Femur (tissue), 1 donor: ENCODE measurements at places on chromosomes 3 and 15.

DNA sequence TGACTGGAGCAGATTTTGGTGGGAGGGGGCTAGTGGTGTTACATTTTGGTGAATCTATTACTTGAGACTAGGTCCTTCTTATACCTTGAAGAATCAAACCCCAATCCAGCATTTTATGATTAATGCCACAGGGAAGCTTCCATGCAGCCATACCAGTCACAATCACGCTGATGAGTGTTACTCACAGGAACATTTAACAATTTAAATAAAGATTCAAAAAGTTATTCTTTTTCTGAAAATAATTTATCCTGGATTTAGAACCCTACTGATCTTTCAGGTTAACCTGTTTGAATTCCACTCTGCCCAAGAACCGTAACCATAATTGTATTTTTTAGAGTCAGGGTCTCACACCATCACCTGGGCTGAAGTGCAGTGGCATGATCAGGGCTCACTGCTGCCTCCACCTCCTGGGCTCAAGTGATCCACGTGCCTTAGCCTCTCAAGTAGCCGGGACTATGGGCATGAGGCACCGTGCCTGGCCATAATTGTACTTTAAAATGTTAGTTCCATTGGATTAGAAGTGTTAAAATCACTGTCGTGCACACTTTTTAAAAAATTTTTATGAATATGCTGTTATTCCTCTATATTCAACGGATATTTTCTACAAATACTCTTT, 929 bp upstream of the MTMR10 start:
- no peak for DNase-seq

DNA sequence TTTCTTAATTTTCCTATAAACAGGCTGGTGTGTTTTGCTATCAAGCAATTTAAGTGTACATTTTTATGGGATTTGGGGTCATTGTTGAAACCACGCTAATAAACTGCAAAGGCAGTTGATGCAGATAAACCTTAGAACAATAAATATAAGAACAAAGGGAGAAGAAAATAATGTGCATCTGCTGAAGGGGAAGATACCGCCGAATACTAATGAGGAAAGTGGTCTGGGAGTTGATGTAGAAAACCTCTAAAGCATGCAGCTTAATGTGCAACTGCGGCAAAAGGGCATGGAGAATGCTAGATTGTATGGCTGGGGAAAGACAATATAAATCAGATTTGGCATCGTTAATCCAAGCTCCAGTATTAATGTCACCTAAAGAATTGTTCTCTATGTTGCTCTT, 29.8 kb upstream of the CHL1 start:
- no peak for DNase-seq

- peak; percentile 80 for DNase-seq
These were observed 130.3 kb downstream of the GHSR start for GRCh38 chr3:172317984-172318383.

DNA sequence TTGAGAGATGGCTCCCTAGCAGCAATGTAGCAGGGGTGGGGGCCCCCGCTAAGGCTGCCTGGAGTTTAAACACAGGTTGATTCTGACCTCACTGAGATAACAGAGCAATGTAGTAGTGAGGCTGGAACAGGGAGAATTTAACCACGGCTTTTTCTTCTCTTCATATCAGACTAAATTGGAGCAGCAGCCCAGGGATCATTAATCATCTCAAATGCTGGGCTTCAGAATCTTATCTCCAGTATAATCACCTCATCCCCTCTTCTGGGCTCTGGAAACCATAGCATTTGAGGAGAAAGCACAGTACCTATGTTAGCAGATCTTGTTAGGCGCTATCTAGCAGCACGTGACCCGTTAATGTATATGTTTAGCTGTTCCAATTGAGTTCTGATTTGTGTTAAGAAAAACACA, 25.4 kb upstream of the DET1 start:
- no peak for DNase-seq
